ENCODE measurements at places on chromosomes 1 and 21.

- no peak for DNase-seq
These were observed 380.7 kb downstream of the MATN1 start for GRCh38 chr1:30342535-30343141.

DNA sequence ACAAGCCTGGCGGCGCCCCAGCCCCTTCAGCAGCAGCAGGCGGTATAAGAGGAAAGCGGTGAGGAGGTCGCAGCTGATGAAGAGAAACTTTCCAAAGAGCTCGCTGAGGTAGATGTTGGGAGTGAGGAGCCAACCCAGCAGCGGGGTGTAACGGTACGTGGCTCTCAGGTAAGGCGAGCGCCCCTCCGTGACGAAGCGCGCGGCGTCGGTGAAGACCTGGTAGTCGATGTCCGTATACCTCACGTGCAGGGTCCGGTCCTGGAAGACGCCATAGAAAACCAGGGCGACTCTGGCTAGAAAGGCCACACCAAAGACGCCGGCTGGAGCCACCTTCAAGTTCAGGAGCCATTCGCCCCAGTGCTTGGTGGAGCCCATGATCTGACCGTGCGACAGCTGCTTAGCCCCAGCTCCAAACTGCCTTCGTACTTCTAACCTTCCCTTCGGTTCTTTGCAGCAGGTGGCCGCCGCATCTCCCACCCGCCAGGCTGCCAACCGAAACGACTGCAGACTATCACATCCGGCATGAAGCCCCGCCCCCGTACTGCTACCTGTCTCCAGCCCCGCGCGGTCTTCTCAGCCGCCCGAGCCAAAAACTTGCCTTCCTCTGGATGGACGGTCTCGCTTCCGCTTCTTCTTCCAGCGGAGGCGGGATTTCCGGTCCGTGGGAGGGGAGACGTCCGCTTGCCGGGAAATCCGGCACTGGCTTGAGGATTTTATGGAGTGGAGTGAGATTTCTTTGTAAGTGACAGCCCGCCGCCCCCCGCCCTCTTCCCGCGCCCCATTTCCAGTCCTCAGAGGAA, at the start of gene PIGM:
PIGM (minus strand) TSS at position 626 of the 800 bp plus-strand sequence; CDS start at position 375, 251 bp downstream.
- DNase-seq, result peak; percentile 91

- DNase-seq, result no peak
These were observed 735 bp downstream of the CROCC start for GRCh38 chr1:16922466-16922865.

DNA sequence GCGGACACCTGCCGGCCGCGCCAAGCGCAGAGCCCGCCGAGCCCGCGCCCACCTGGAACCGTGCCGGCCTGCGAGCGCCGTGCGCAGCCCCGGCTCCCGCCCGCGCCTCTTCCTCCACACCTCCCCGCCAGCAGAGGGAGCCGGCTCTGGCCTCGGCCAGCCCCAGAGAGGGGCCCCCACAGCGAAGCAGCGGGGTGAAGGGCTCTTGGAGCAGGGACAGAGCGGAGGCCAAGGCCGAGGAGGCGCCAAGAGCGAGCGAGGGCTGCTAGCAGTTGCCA, 50.1 kb upstream of the KRTAP19-8 start:
- DNase-seq, result no peak

GRCh38 chr1:54528613-54529012, 19.4 kb upstream of the ACOT11 start:
- DNase-seq, result no peak

DNA sequence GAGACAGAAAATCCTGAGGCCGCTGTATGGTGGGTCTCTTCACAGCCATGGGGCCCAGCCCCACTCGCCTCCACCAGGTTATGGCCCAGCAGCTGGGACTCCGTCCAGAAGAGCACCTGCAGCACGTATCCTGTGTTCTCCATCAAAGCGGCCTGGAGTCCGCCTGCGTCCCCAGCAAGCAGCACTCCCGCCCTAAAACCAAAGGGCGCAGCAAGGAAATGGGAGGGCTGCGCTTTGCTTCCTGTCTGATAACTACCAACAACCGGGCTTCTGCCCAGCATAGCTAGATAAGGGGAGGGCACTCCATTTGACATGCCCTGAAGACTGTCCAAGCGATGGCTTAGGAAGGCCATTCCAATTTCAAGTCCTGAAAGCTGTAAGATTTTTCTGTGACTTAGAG, 119.9 kb downstream of the KCNJ15 start:
- no peak for DNase-seq

DNA sequence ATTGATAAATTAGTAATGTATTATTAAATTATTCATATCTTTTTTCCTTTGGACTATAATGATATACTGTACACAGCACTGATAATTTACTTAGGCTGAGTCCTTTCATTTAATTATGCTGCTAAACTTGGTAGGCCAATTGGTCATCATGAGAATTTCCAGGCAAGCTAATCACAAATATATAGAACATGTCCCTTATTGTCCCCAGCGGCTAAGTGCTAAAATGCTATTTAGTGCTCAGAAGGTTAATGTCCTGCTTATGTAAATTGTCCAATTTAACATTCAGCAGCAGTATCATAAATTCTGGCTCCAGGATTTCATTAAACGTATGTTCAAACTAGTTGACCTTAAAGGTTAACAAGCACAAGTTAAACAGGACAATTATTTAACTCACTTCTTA, 30.0 kb upstream of the RRP15 start:
- DNase-seq, result no peak

- peak; percentile 18 for DNase-seq
These were observed 128.0 kb downstream of the ADAMTS1 start for GRCh38 chr21:26717146-26717739.

DNA sequence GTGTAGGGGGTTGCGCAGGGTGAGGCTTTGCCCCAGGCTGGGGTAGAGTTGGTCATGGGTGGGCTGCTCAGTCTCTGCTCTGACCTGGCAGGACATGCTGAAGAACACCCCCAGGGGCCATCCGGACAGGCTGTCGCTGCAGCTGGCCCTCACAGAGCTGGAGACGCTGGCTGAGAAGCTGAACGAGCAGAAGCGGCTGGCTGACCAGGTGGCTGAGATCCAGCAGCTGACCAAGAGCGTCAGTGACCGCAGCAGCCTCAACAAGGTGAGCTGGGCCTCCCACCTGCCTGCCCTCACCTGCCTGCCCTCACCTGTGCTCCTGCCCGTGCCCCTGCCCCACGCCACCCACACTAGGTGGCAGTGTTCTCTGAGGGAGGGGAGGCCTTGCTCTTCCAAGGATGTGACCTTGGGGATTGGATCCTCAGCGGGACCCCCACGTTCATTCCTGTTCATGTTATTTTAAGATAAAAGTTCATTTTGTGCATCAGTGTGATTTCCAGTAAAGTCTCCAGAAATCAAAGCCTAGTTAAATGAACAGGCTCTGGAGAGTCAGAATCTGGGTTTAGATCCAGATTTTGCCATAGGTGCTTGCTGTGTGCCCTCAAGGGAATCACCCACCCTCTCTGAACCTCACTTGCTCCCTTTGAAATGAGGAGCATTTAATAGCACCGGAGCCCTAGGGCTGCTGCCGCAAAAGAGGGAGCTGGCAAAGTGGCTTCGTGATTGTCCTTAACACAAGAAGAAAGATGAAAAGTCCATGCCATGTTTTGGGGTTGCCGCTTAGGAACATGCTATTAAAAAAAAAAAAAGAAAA, 87.9 kb downstream of the ARHGEF10L start:
- no peak for DNase-seq

DNA sequence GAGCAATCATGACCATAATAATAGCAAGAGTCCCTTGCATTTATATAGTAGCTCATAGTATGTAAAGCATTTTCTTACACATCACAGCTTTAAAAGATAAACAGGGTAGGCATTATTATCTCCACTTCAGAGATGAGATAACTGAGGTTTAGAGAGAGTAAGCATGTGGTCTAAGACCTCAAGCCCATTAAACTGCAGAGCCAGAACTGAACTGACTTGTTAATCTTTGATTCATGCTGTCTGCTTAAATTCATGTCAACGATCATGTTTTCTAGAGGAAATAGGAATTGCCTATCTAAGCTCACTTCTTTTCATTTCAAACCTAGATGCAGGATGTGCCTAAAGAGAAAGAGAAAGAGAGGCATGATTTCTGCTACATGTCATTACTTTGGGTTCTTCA, 524.8 kb downstream of the PTPRC start:
- DNase-seq, result no peak

DNA sequence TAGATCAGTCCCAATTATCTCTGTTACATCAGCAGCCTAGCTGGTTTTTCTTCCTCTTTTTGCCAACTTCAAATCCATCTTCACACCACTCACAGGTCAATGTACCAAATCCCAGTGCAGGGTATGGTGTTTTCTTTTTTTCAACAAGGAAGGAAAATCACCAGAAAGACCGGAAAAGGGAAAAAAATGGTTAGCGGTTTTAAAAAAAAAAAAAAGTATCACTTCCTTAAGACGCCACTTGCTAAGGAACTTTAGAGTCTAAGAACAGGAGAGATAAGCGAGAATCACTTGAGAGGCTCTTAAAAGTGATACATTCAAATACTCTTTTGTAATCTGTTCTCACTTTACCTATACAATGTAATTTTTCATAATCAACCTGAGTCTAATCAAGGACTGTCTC, 3.1 kb upstream of the OR10J1 start:
- DNase-seq, result no peak

DNA sequence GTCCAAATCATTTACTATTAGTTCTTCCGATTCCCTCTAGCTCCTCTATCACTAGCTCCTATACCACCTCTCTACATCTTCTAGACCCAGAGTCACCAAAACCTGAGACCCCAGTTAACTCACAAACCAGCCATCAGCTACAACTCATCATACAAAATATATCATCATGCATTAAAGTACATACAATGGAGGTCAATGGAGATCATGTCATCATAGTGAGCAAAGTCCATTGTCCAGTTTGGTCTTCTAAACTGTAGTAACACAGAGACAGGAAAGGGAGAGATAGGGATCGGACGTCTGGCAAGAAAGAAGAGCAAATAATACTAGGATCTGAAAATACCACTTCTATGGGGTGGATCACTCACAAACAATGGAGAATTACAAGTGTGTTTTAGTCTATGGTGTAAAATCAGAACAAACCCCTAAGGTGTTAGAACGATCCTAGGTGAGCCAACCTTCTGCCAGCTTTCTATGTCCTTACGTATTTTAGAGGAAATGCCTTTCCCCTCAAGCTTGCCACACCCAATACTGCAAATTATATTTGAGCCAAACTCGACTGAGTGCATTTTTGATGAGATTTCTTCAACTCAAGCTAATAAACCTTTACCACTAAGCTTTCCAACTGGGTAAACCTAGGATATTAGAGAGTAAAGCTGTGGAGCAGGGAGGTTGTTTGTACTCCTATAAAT, 3.9 kb downstream of the ADIPOR1 start:
- DNase-seq, result no peak

DNA sequence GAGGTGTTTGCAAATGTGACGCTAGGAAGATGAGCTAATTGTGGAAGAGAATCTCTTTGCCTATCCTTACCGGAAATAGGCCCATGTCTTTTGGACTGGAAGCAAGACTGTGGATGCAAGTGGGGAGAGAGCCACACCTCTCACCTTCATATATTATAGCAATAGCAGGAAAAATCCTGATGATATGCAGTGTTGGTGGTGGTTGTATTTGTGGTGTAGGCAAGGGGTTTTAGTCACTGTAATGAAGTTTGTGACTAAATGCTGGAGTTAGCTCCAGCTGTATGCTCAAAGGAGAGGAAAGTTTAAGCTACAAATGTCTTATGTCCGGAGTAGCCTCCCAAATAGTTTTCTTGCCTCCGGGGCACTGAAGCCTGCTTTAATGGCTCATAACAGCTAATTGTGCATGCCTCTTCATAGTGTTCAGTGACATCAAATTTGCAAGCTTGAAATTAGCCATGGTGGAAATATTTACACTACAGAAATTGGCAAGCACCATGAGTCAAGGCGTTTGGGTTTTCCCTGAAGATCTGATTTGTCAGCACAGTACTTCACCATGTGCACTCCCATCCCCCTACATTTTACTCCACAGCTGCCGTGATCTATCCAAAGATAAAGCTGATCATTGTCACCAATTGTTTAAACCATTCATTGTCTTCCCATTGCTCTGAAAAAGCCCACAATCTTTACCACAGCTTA, 102.6 kb upstream of the ZNF644 start:
- DNase-seq, result no peak

DNA sequence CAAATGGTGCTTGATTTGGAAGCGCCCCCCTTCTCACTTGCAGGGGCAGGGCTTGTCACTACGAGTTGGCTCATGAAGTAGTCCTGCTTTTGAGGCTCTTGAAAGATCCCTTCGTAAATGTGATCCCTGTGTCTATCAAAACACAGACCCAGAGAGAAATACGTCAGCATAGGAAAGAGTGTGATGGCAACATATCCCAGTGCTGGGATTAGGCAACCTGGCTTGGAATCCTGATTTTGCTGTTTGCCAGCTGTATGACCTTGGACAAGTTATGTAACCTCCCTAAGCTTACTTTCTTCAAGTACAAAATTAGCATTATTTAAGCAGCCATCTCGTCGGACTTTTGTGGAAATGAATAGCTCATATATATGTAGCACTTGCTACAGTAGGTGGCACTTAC, 228.4 kb downstream of the ATG4C start:
- DNase-seq, result no peak

GRCh38 chr21:29817450-29817849, 122.3 kb downstream of the GRIK1 start:
- DNase-seq, result no peak

DNA sequence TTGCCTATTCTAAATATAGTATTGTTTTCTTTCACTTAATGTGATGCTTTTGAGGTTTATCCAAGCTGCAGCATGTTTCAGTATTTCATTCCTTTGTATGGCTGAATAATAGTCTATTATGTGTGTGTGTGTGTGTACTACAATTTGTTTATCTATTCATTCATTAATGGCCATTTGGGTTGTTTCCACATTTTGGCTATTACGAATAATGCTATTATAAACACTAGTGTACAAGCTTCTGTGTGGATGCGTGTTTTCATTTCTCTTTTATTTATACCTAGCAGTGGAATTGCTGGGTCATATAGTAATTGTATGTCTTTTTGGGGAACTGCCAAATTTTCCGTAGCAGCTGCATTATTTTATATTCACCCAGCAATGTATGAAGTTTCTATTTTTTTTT, 15.0 kb upstream of the THEM5 start:
- DNase-seq, result no peak

GRCh38 chr21:32499249-32500055, 85.9 kb downstream of the TCP10L start:
- DNase-seq, result no peak

DNA sequence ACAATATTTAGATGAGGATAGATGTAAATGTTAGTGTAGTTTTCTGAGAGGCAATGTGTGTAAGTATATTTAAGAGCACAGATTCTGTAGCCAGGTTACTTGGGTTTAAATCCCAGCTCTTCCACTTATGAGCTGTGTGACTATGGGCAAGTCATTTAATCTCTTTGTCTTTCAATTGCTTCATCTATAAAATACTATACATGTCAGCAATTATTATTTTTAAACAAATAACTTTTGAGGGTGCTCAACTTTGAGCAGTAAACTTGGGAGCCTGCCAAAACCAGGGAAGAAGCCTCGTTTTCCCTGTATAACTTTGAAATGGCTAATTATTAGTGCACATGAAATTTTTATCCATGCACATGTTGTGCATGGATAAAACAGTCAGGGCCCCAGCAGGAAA, 222.8 kb downstream of the FOXD2 start:
- no peak for DNase-seq

DNA sequence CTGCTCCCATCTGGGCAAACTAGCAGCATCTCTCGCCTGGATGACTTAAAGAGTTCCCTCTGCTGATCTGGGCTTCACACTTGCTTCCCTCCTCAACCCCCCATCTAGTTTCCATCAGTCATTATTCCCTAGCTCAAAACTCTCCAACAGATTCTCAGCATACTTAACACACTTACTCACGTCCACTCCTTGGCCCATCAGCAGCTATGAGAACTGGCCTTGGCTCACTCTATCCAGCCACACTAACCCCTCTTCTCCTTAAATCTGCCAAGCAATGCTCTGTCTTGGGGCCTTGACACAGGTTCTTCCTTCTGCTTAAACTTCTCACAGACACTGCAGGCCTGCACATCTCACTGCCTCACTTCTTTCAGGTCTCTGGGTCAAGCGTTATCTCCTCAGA, 41.6 kb downstream of the GNG12 start:
- peak; percentile 96 for DNase-seq

All from fibroblast of upper back skin (primary cell).